SK-N-DZ (cell line): ENCODE measurements at places on chromosomes 3 and 15.

DNA sequence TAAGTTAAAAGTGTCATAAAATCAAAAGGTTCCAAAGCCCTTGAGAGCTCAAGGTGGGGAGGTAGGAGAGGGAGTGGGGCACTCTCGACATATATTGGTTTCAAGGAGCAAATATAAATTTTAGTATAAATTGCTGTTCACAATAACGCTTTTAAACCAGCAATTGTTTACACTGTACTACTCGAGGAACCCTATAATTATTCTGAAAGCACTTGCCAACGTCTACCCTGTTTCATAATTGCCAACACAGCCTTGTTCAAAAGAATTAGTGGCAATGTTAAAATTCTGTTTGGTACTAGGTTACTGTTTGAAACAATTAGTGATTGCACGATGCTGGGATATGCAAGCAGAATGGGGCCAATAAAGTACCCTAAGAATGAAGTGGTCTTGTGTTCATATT is 76.3 kb upstream of the ICE2 start:
- DNase-seq = no peak

- peak; percentile 16 for DNase-seq
These were observed 247.7 kb downstream of the ZBTB20 start for GRCh38 chr3:114899186-114899931.

GRCh38 chr3:146390957-146391356 is 78.4 kb downstream of the PLSCR2 start:
- DNase-seq = no peak

GRCh38 chr3:161409069-161409468 is 37.8 kb upstream of the SPTSSB start:
- DNase-seq = peak; percentile 63

GRCh38 chr15:73596174-73596573 is 37.0 kb downstream of the NPTN start:
- DNase-seq = no peak
